ENCODE measurements at places on chromosomes 6 and 20.

- no peak for DNase-seq
Measured at GRCh38 chr20:53755733-53756531, 162.3 kb upstream of the ZNF217 start.

DNA sequence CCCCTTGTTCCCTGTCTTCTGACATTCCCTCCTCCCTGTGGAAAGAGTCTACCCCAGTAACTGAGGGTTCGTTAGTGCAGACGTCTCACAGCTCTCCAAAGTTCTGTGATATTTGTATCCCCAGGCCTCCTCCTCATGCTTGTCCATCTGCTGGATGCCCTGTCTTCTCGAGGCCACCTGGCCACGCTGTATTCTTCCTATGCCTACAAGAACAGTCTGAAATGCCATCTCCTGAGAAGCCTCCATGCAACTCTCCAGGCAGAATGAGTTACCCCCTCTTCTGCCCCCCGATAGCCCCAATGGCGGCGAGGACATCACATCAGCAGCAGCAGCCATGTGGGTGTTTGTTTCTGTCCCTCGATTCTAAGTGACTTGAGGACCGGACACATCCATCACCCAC, 9.3 kb downstream of the ULBP2 start:
- DNase-seq: no peak

- no peak for DNase-seq
Measured at GRCh38 chr6:113449051-113449450, 408.1 kb upstream of the MARCKS start.

GRCh38 chr6:92132457-92132856, 1286.9 kb downstream of the EPHA7 start:
- DNase-seq: no peak

DNA sequence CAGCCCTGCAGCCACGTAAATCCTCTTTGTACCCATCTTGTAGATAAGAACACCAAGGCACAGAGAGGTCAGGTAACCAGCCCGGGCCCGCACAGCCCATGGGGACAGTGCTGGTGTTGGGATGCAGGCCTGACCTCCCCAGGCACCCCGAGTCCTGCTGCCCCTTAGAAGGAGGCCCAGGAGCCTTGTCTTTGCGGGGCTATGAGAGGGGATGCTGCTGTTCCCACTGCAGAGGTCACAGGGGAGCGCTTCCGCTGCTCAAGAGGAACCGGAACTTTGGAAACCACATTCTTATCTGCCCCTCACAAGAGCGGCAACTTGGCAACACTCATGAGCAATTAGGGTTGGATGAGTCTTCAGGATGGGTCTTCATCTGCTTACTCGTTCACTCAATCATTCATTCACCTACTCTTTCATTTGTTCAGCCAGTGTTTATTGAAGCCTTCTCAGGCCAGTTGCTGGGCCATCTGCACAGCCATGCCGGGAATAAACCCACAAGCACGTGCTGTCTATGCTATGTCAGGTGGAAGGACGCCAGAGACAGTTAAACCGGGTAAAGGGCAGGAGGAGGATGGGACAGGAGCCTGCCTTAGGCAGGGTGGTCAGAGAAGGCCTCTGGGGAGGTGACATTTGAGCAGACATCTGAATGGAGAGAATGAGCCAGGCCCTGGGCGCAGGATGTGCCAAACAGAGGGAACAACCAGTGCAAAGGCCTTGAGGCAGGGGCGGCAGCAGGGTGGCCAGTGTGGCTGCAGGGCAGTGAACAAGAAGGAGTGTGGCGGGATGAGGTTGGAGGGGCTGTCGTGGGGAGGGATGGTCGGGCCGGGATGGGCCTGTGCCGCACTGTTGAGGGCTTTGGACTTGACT, 60.8 kb downstream of the RBM38 start:
- DNase-seq: peak; percentile 42

DNA sequence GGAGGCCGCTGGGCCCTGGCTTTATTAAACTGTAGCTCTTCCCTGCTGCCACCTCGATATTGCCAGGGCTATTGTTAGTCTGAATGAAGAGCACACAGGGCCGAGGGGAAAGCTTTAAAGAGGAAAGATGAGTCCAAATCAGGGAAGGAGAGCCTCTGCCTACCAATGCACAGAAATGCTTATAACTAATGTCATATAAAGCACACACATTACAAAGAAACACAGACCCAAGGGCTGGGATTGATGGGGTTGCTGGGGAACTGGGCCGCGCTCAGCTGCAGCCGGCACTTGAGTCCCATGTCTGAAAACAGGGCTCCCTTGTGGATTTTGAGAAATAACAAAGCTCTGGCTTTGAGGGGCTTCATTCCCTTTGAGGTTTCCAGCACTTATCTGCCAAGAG, 232.6 kb downstream of the CD83 start:
- no peak for DNase-seq

DNA sequence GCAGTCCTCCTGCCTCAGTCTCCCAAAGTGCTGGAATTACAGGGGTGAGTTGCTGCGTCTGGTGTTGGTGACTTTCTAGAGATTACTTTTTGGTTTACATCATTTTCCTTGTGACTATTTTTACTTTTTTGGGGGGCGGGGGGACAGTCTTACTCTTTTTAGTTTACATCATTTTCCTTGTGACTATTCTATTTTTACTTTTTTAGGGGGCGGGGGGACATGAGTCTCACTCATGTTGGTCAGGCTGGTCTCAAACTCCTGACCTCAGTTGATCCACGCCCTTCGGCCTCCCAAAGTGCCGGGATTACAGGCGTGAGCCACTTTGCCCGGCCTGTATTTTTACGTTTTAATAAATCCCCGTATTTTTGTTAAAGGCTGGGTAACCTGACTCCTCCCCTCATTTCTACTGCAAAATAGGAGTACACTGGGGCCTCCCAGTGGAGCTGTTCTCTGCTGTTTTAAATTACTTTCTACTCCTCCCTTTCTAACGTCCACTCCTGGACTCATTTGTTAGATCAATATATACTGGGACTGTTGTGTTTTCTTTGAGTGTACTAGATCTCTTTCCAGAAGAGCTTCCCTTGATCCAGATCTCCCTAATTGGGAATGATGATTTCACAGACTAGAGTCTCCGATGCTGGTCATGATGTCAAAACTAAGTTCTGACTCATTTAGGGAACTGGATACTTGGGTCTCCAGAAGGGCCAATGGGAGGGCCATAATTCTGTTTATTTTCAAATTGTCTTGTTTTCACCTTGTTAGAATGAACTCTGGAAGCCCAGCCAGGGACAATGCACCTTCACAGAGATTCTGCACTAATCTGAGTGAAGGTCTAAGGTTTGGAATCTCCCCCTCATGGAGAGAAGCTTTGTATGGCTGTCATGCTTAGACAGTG, 9.2 kb downstream of the HSPA1B start:
- DNase-seq: no peak

GRCh38 chr6:20266851-20267608, 54.8 kb upstream of the MBOAT1 start:
- no peak for DNase-seq

DNA sequence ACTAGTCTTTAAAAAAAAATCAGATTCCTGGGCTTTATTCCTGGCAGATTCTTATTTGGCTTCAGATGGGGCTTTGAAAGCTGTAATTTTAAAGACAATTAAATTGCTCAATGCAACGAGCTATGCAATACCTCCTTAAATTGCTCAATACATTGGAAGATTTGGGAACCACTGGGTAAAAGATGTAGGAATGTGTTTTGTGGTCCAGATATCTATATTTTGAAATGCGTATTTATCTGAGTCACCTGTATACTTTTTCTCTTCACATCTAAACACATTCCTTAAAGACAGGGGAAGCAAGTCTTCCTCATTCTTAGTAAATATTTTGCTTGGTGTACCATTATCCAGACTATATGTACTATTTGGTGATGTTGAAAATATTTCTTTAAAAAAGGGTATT, 29.6 kb upstream of the MAP7 start:
- no peak for DNase-seq
